ENCODE measurements at places on chromosomes 4 and X.
A peak's percentile ranks its signal among the peaks of the same experiment; 100 is the strongest.

DNA sequence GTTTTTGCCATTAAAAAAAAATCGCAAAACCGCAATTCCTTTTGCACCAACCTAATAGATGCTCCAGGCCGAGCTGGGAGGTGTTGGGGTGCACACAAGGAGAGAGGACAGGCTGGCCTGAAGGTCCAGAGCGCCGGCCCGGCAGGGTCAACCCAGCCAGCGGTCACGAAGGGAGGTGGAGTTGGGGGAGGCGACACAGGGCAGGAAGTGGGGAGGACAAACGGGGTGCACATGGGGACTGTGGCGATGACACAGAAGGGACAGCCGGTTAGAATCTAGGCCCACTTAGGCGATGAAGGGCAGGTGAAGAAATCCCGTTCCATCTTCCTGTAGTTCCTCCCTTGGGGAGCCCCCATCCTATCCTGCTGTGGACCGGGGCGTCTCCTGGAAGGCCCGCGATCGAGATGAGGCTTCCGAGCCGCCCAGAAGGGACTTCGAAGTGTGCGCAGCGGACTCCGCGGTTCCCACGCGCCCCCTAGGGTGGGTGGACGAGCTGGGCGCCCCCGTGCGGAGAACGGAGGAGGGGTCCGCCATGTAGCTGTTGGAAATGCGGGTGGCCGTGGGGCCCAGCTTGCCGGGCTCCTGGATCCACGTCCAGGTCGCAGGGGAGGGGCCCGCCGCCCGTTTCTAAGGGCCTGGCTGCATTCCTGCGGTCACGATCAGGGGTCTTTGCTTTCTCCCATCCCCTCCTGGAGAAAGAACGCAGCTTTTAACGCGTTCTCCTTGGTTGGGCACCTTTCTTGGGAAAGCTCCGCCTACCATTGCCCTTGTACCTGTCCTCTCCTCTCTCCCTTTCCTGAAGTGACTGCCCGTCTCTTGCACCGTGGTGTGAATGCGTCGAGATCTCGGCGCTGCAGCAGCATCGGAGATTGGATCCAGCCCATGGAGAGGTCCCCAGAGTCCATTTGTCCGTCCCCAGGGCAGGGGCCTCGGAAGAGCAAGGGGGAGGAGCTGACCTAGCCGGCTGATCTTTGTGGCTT is 17.0 kb upstream of the HPF1 start:
- DNase-seq, result no peak

- DNase-seq, result no peak
Measured at GRCh38 chrX:112865464-112866025, 24.9 kb upstream of the AMOT start.

- peak; percentile 99 for DNase-seq
Measured at GRCh38 chr4:6875431-6875831, 34.2 kb upstream of the TBC1D14 start.

GRCh38 chr4:185278716-185279115 is 69.3 kb downstream of the SNX25 start:
- no peak for DNase-seq

DNA sequence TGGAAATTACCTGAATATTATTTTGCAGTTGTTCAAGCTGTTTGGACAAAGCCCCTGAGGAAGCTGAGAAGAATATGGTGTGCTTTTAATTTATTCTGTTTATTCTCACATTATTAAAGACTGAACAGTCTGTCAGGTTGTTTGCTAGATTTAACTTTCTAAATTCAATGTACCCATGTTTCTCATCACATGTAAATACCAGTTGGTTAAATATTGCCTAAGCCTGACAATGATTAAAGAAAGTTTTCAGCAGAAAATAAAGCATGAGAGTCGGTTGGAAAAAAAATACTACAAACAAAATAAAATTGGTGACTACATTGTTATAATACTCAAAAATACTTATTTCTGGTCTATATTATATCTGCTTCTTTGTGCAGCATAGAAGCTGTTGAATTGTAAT is 1974.7 kb downstream of the ARAP2 start:
- no peak for DNase-seq

DNA sequence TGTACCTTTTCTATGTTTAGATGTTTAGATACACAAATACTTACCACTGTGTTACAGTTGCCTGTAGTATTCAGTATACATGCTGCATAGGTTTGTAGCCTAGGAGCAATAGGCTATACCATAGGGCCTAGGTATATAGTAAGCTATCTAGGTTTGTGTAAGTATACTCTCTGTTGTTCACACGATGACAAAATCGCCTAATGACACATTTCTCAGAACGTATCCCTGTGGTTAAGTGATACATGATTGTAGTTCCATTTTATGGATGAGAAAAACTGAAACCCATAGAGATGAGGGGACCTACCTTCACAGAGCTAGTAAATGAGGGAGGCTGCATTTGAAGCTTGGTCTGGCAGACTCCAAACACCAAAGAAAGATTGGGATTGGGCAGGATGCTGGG is 79.4 kb upstream of the EFNB1 start:
- no peak for DNase-seq

DNA sequence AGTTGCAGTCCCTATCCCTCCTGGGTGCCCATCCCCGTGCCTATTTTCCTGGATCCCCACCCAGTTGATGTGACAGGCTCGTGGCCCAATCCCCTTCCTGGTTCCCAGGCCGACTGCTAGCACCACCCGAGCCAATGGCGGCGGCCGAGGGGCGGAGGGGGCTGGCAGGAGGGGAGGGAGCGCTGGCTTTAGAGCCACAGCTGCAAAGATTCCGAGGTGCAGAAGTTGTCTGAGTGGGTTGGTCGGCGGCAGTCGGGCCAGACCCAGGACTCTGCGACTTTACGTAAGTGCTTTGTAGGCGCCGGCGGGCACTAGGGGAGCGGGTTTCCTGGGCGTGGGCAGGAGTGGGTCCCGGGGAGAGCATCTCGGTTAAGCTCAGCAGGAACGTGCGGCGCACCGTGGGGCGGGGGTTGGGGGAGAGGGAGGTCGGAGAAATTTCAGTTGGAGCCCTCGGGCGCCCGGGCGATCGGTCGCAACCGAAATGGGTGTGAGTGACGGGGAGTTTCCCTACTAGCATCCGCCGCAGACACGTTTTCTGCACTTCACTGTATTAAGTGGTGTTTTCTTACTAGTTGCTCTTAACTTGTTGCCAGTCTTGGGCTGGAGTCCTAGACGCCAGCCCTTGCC is at the start of gene PLS3:
Gene PLS3 (plus strand): TSS at position 197 of the 627 bp plus-strand sequence. CDS start 49,077 bp downstream, outside the sequence.
- DNase-seq, result peak; percentile 63

GRCh38 chr4:89293299-89293698 is 14.3 kb downstream of the GPRIN3 start:
- DNase-seq, result no peak

GRCh38 chr4:3037957-3038461 is 36.3 kb downstream of the HTT-AS start:
- DNase-seq, result peak; percentile 13

GRCh38 chrX:151177141-151178027 is 1.0 kb downstream of the GPR50 start:
- no peak for DNase-seq

Measured in Kasumi-1 (cell line).